NCI-H1092 (cell line): ENCODE measurements at places on chromosomes 12 and 14.

DNA sequence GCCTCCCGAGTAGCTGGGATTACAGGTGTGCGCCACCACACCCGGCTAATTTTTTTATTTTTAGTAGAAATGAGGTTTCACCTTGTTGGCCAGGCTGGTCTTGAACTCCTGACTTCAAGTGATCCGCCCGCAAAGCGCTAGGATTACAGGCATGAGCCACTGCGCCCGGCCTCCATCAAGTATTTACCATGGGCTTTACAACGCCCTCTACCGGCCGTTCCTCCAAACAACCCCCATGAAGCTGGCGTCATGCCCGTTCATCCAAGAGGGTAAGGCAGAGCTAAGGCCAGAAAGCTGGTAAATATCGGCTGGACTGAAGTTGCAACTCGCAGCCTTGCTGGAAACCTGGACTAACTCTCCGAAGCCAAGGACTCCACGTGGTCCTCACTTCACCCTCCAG lies 41.6 kb downstream of the RNF34 start:
- no peak for DNase-seq

- no peak for DNase-seq
Observed at GRCh38 chr12:74900232-74900631, 309.4 kb downstream of the KCNC2 start.

GRCh38 chr12:10171973-10172728 lies at the start of gene OLR1:
OLR1 (minus strand) TSS chr12:10172132; CDS start chr12:10172077, 55 bp downstream.
- no peak for DNase-seq

GRCh38 chr12:123118497-123118896 lies 32.4 kb downstream of the PITPNM2 start:
- no peak for DNase-seq

DNA sequence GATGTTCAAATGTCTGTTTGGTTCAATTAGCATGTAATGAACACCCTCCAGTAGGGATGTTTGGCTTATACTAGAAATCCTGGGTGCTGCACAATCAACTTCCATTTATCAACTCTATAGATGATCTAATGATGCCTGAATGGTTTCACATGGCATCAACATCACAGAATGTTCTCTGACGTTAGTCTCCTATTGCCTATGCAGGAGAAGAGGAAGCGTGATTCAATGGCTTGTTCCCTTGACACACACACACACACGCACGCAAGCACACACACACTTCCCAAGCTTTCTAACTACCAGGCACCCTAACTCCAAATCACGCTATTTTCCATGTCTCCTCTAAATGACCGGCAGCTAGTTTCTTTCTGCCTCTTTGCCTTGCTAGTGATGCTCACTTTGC lies 49.3 kb downstream of the PKP2 start:
- no peak for DNase-seq

GRCh38 chr12:22529281-22530060 lies 14.9 kb downstream of the C2CD5 start:
- DNase-seq = no peak

GRCh38 chr14:37147310-37147880 lies 25.0 kb downstream of the SLC25A21 start:
- no peak for DNase-seq

- DNase-seq = no peak
Observed at GRCh38 chr14:58826845-58827686, 189.3 kb downstream of the DACT1 start.

DNA sequence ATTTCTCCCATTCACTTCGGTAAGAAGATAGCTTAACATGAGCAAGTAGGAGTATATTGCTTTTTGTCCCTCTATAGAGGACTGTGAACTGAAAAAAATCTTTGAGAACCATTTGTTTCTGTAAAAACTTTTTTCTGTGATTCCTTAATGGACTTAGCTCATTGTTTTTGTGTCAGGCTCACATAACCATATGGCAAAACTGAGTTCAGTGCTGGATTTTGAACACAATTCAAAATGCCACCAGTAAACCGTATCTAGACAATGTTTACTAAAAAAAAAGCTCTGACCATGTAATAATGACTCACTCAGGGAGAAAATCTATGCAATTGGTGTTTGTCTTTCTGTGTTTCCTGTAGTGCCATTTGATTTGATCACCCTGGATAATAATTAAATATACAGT lies 5.2 kb downstream of the TRHDE start:
- no peak for DNase-seq
